ENCODE measurements at places on chromosomes 11 and 22.

DNA sequence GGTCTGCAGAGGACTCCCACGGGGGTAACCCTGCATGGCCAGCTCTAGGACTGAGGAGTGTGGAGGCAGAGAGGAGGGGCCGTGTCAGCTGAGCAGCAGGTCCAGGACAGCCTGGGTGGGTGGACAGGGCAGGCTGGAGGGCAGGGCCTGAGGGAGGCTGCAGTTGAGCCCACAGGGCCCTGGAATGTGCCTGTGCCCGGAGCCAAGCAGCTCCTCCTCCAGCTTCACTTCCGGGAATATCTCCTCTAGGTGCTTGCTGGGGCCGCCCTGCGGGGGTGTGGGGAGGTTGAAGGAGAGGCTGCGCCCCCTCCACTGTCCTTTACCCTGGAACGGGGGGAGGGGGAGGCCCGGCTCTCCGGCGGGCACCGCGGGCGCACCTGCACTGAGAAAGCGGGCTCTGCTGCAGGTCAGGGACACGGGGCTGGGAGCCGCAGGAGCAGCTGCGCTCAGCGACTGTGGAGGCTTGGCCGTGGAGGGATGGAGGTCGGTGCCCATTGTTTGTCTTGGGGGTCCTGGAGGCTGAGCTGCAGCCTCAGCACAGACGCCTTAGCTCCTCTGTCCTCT is 1293.2 kb downstream of the BRD1 start:
- H3K4me3 ChIP-seq = no peak overlapping the region
- H3K27ac ChIP-seq = no peak overlapping the region
- no peaks in the 10 kb centered on the region for H3K4me1 ChIP-seq
- DNase-seq = no peak
- H3K27me3 ChIP-seq = no peaks in the 10 kb centered on the region

GRCh38 chr11:87736928-87737327 is 438.3 kb downstream of the RAB38 start:
- H3K27ac ChIP-seq = no peak overlapping the region
- H3K36me3 ChIP-seq = no peaks in the 10 kb centered on the region
- no peak overlapping the region for H3K4me3 ChIP-seq
- no peak for DNase-seq
- no peaks in the 10 kb centered on the region for H3K27me3 ChIP-seq
- no peaks in the 10 kb centered on the region for H3K4me1 ChIP-seq

DNA sequence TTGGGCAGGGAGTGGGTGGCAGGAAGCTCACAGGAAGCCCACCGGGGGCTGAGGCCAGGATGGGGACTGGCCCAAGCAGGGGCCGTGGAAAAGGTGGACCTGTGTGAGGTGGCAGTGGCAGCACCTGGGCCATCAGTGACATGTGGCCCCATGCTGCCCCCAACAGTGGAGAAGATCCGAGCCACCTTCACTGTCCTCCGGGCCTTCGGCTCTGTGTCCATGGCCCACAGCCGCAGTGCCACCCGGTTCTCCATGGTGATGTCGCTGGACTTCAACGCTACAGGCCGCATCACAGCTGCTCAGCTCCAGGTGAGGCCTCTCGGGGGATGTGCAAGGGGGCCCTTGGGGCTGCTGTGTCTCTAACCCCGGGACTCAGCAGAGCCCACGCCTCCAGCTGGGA is 37.9 kb downstream of the MYO18B start:
- no peak for DNase-seq
- no peaks in the 10 kb centered on the region for H3K36me3 ChIP-seq
- no peaks in the 10 kb centered on the region for H3K27me3 ChIP-seq
- H3K27ac ChIP-seq = no peak overlapping the region
- no peak overlapping the region for H3K4me3 ChIP-seq

DNA sequence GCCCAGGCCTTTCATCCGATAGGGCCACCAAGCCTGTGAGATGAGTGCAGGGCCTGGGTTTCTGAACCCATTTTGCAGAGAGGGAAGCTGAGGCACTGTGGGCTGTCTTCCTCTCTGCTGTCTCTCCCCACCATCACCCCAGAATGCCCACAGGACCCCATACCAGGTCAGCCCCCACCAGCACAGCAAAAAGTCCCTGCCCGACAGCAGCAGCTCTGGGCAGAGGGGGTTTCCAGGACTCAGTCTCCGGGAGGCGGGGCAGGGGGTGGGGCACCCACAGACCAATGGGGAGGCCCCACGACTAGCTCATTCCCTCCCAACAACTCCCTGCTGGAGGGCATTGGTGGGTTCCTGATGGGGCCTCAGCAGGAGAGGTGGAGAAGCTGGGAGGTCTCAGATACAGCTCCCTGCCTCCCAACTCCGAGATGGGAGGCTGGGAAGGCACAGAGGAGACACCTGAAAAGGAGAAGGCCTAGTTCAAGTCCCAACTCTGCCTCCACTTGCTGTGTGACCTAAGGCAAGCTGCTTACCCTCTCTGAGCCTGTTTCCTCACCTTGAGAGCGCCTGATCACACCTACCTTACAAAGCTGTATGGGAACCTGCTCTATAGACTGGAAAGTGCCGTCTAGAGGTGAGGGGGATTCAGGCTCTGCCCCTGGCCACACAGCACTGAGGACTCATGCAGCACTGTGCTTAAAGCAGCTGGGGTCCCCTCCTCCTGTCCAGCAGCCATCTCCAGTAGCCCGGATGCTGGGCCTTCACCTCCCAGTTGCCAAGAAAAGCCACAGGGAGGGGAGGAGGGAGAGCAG is 3.5 kb downstream of the CBX7 start:
- no peak for DNase-seq
- H3K36me3 ChIP-seq = no peaks in the 10 kb centered on the region
- no peaks in the 10 kb centered on the region for H3K27me3 ChIP-seq
- H3K27ac ChIP-seq = no peak overlapping the region
- H3K4me1 ChIP-seq = peaks cover 23% of the 10 kb centered on the region

GRCh38 chr11:76680518-76681425 is 10.2 kb upstream of the LRRC32 start:
- H3K27me3 ChIP-seq = no peaks in the 10 kb centered on the region
- DNase-seq = peak; percentile 83
- H3K36me3 ChIP-seq = no peaks in the 10 kb centered on the region
- H3K4me3 ChIP-seq = no peak overlapping the region
- no peak overlapping the region for H3K27ac ChIP-seq

DNA sequence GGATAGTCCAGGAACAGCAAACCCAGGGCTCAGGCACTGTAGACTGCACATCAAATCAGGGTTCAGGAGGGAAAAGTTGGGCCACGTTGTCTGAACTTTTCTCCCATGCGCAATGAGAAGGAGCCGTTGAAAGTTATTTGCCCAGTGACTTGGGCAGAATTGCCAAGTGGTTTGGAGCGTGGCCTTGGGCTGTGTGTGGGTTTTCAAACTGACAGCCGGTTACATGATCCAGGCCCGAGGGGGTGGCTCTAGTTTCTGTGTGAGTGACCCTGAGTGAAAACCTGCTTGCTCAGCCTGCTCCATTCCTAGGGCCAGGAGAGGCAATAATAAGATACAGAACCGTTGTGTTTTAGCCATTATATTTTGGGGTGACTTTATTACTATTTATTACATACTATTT is 20.3 kb downstream of the MB start:
- peak; percentile 90 for DNase-seq
- no peaks in the 10 kb centered on the region for H3K4me1 ChIP-seq
- no peaks in the 10 kb centered on the region for H3K36me3 ChIP-seq
- H3K27me3 ChIP-seq = no peaks in the 10 kb centered on the region
- no peak overlapping the region for H3K27ac ChIP-seq

DNA sequence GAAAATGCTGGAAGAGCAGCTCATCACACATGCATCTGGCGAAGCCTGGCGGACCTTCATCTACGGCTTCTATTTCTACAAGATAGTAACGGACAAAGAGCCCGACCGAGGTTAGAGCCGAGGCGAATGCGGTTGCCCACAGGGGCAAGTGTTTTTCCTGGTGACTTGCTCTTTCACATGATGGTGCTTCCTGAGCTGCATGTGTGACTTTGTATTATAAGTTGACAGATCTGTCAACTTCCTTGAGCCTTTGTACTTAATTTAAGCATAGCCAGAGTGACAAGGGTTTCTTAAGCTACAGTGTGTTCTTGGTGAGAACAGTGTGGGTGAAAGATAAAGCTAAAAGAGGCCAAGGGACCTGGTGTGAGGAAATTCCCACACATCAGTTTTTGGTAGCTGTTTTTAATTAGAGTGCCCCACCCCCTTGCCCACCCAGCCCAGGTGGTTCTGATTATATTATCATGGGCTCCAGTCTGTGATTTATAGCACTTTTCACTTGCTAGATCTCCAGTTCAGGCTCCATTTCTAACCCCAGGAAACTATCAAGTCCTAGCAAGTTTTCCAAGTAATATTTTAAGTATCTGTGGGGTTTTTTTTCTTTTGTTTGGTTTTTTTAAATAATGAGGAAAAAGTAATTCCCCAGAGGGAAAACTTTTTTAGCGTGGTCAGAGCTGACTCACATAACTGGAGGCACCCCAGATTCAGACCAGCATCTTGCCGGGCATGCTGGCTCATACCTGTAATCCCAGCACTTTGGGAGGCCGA is 68.0 kb upstream of the YWHAH start:
- H3K27ac ChIP-seq = no peak overlapping the region
- H3K4me3 ChIP-seq = no peak overlapping the region
- no peaks in the 10 kb centered on the region for H3K4me1 ChIP-seq
- no peaks in the 10 kb centered on the region for H3K27me3 ChIP-seq

DNA sequence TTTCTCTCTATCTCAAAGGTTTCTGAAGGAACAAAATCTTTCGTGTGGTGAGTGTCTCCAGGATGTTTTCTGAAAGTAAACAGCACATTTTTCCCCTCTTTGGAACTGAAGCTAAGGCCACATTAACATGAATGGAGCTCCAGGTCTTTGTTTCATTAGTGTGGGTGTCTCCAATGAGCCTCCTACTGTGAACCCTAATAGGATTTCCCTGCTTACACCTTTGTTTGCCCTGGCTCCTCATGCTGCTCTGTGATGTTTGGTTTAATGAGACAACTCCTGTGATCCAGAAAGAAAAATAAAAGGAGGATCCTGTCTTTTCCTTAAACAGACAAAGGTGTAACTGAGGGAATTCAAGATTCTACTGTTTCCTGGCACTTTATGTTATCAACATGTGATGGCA is 76.9 kb upstream of the SLC6A5 start:
- H3K36me3 ChIP-seq = no peaks in the 10 kb centered on the region
- DNase-seq = no peak
- H3K27ac ChIP-seq = no peak overlapping the region
- no peaks in the 10 kb centered on the region for H3K4me1 ChIP-seq

GRCh38 chr11:128180441-128181087 is 406.8 kb downstream of the ETS1 start:
- no peaks in the 10 kb centered on the region for H3K4me1 ChIP-seq
- H3K36me3 ChIP-seq = no peaks in the 10 kb centered on the region
- DNase-seq = no peak
- H3K27ac ChIP-seq = no peak overlapping the region
- no peak overlapping the region for H3K4me3 ChIP-seq

GRCh38 chr22:25840891-25841290 is 98.9 kb downstream of the MYO18B start:
- no peaks in the 10 kb centered on the region for H3K4me1 ChIP-seq
- no peak overlapping the region for H3K27ac ChIP-seq
- no peak overlapping the region for H3K4me3 ChIP-seq
- DNase-seq = no peak

- H3K4me3 ChIP-seq = no peak overlapping the region
- no peaks in the 10 kb centered on the region for H3K27me3 ChIP-seq
- H3K27ac ChIP-seq = no peak overlapping the region
- peak; percentile 40 for DNase-seq
- no peaks in the 10 kb centered on the region for H3K4me1 ChIP-seq
- H3K36me3 ChIP-seq = no peaks in the 10 kb centered on the region
Observed at GRCh38 chr11:115164774-115165173, 339.4 kb downstream of the CADM1 start.

DNA sequence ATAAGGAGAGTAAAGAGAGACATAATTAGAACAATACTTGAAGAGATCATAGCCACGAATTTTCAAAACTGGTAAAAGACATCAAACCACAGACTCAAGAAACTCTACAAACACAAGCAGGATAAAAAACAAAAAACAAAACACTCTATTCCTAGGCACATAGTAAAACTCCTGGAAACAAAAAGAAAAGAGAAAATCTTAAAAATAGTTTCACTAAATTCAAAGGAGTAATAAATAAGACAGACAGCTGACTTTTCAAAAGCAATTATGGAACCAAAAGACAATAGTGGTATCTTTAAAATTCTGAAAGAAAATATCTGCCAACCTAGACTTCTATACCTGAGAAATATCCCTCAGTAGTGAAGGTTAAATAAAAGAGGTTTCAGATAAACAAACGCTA is 9.2 kb upstream of the NARS2 start:
- no peak overlapping the region for H3K4me3 ChIP-seq
- no peaks in the 10 kb centered on the region for H3K36me3 ChIP-seq
- H3K4me1 ChIP-seq = no peaks in the 10 kb centered on the region
- no peak overlapping the region for H3K27ac ChIP-seq
- DNase-seq = no peak

DNA sequence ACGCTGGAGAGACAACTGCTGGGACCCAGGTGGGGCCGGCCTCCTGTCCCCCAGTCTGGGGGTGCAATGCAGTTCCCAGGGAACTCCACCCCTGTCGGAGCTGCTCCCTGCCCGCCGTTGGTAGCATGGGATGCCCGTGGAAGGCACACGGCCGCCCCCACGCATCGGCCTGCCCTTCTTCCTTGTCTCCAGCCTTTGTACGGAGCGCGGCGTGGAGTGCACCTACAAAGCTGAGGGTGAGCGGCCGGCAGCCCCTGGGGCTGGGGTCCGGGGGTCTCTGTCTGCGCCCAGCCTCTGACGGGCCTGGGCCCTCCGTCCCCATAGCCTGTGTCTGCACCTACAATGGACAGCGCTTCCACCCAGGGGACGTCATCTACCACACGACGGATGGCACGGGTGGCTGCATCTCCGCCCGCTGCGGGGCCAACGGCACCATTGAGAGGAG is 23.2 kb downstream of the MUC5AC start:
- no peak overlapping the region for H3K27ac ChIP-seq
- no peak overlapping the region for H3K4me3 ChIP-seq
- no peaks in the 10 kb centered on the region for H3K4me1 ChIP-seq
- no peak for DNase-seq
- H3K36me3 ChIP-seq = no peaks in the 10 kb centered on the region

DNA sequence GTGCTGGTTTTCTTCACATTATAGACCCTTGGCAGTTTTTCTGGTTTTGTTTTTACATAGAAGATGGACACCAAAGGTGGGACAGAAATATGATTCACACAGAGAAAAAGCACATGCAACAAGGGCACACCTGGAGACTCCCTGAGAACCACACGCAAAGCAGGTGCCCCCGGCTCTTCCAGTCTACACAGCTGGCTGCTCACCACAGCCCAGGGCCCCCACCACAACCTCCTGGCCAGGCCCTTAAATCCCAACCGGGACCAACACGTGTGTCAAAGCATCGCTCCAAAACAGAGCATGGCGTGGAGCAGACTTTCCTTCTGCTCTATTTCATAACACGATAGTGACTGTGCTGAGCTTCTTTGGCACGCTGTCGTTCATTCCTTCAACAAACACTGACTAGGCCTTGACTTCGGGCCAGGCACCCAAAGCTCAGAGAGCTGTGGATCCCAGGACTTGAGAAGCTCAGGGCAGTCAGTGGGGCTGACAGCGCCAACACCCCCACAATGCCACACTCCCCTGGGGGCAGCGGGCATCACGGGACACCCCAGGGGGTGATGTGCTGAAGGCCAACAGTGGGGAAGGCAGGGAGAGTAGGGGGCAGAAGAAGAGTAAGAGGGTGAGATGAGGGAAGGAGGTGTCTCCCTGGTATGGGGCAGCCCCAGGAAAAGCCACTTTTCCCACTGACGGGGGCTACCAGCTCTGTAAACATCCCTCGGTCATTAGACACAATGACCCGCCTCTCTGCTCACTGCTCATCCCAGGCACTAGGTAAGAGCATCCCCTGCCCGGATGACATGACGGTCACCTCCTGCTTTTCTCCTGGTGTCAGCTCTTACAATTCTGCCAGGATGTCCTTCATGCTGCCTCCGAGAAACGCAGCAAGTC is 26.0 kb downstream of the CELSR1 start:
- DNase-seq = no peak
- H3K4me3 ChIP-seq = no peak overlapping the region
- no peaks in the 10 kb centered on the region for H3K4me1 ChIP-seq
- no peaks in the 10 kb centered on the region for H3K27me3 ChIP-seq
- no peak overlapping the region for H3K27ac ChIP-seq

All from adrenal gland (tissue), 19 donors.